ENCODE measurements at places on chromosomes 1 and 21.

DNA sequence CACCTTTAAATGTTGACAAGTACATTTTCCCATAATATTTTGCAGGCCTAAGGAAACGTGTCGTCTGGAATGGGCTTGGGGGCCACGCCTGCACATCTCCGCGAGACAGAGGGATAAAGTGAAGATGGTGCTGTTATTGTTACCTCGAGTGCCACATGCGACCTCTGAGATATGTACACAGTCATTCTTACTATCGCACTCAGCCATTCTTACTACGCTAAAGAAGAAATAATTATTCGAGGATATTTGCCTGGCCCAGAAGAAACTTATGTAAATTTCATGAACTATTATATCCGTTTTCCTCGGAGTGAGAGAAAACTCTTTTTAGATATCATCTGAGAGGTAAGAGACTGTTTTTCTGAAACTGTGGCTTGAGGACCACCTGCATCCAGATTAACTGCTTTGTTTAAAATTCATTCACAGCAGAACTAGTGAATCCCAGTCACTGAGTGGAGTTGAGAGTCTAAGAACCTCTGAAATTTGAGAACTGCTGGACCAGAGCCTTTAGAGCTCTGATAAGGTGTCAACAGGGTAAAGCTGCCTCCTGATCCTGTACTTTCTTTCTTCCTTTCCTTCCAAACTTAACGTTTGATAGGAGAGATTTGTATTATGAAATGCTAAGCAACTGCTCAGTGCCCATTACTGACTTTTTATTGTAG is 811 bp downstream of the EXO1 start:
- no peak for DNase-seq

DNA sequence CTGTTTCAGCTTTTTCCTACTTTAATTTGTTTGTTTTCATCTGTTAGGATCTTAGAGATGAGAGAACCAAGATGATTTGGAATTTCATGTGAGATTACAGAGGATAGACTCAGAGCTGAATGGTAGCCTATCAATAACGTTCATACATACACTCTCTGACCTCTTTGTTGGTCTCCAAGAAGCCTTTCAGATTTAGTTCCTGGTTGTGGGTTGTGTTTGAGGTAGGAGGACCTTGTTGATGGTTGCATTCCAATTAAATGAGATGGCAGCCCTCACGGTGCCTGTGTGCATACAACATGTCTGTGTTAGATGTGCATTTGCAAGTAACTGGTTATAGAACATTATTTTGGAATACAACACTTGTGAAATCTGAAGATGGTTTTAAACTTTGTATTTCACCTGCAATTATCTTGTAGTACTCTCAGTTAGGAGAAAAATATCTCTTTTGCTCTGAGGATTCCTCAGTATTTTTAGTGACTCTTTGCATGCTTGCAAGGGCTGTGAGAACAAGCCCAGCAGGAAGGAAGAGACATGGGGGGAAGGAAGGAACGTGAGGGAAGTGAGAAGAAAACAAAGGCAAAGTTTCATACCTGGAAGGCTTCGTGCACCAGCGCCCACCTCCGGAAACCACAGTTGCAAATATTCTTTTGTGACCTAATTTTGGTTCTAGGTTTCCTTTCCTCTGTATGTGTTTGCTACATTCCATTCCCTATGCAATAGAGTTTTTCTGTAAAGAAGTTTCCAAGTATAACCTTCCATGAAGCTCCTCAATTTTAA is 291.8 kb downstream of the DISC1 start:
- peak; percentile 34 for DNase-seq

- DNase-seq, result no peak
Measured at GRCh38 chr1:38183096-38183495, 136.5 kb upstream of the POU3F1 start.

- no peak for DNase-seq
Measured at GRCh38 chr1:43418858-43419257, 29.2 kb downstream of the SZT2 start.

DNA sequence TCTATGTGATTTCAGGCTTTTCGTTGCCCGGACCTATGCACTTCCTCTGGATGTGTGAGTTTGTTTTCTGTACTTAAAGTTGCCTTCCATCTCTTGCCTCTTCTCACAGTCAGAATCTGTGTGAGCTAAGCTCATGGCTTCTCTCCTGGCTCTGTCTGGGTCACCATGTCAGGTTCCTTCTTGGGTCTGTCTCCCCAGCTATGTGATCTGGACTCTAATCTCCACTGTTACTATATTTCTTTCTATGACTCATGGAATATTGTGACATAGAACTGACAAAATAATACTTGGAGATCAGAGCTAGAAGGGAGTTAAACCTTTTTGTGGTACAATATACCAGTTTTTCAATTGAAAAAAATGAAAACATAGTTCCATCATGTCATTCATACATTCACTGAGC is 172.7 kb upstream of the FGGY start:
- no peak for DNase-seq

DNA sequence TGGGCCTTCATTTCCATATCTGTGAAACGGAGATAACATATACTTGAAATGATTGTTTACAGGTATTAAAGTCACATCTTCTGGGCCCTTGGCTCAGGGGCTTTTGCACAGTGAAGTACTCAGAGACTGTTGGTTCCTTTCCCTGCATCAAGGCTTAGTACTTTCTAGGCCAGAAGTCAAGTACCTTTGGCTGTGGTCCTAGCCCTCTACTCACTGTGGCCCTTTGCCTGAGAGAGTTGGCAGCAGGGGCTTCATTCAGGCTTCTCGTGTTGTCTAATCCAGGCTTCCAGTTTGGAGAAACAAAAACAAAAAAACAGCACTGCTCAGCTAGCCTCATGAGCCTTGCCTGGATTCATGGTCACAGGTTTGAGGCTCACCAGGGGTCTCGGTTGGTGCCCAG is 8.1 kb upstream of the DPH2 start:
- DNase-seq, result no peak

GRCh38 chr1:226668173-226668560 is 70.9 kb downstream of the ITPKB start:
- DNase-seq, result no peak

DNA sequence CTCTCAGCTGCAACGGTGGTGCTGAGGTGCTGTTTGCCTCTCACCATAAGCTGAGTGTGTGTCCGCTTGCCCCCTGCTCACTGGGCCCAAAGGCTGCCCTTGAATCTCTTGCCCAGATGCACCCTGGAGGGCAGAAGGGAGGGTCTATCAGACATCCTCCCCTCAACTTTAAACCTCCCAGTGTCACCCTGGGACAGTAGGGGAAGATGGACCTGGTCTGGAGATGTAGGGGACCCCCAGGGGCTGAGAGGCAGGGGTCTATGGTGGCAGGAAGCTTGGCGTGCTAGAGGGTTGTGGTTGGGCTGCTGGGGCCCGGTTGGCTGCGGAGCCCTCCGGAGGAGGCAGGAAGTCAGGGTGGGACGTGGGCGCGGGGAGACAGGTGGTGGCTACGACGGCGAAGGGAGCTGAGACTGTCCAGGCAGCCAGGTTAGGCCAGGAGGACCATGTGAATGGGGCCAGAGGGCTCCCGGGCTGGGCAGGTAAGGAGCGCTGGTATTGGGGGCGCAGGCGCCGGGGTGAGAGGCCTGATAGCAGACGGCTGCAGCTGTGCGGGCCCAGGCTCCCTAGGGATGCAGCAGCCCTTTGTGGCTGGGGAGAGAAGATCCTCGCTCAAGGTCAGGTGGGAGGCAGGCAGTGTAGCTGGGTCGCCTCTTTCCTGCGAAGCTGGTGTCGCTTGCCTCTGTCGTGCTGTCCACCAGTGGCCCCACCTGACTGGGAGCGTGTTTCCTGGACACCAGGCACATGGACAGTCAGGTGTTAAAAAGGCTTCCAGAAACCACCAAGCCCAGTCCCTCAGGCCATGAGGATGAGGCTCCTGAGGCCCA is at the start of gene LCK:
TSS of gene LCK (plus strand) at position 373 of the 824 bp plus-strand sequence. CDS start 23,065 bp downstream, outside the sequence.
- no peak for DNase-seq

DNA sequence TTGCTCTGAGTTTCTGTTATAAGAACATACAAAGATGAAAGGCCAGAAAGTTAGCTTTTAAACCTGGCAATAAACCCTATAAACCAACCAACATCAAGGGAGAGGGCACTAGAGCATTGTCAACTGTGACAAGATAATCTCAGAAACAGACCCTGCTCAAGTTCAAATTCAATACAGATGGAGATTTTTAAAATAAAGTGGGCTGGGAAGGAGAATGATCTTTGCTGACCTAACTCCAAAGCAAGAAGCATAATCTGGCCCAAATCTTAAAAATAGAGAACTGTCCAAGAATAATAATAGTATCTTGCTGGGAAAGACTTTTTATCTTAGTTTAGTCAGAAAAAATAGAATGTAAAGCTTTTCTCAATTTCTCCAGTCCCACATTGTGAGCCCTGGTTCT is 485.5 kb downstream of the DISC1 start:
- DNase-seq, result no peak

DNA sequence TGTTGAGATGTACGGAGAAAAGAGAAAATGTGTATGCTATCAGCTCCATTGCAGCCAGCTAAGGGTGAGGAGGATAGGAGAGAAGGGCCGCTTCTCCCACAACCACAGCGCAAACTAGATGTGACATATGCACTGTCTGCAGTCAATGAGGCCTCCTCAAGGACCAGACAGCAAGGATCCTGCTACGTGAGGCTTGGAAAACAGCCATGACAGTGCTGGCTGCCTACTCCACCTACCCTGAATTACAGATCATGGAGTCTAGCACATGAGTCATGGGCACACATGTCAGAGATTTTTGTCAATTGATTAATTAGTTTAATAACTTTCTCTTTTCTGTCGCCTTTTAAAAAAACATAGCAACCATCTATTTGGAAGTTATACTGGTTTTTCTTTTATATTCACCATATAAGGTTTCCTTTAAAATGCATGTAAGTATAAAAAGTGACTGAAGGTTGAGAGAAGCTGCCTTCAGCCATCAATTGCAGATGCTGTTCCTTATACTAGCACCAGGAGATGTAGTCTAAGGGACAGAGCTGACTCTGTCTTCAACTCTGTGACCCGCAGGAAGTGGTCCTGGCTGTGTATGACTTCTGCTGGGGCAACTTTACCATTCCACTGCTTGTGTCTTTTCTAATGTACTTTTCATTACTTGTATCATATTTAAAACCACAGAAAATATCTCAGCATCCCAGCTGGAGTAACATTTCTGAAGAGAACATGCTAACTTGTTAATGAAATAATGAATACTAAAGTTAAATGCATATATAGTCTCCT is 3.1 kb downstream of the VPS26C start:
- DNase-seq, result no peak

Data from dermis blood vessel endothelial cell (primary cell).